ENCODE measurements at places on chromosomes 12 and 14.

DNA sequence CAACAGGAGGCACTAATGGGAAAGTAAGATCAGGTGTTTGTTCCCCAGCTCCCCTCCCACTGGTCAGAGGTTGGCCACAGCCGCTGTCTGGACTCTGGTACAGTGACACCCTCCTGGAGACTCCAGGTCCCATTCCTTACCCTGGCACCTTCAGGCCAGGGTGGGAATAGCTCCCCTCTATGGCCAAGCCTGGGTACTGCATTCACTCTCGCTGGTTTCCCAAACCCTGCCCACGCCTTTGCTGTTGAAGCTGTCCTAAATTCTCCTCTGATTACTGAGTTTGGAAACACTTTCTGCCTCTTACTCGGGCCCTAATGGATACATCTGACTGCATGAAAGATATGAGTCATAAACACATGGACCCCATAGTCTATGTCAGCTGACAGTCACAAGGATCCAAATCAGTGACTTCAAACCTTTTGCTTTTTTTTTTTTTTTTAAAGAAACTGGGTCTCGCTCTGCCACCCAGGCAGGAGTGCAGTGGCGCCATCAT is 17.9 kb downstream of the HRK start:
- DNase-seq = no peak

DNA sequence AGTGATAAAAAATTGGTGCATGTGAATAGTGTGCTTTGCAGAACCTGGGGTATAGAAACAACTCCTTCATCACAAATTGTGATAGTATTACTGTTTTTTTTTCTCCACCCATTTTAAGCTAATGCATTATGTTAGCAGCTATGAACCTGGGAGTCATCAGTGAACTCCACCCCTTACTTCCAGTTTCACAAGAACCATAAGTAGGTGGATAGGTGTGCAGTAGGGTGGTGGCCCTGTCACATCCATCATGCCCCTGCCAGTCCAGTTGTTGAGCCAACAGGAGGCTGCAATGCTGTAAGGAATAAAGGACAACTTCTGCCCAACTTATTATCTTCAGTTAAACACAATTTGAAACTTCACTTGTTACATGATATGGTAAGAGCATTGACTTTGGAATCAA is 85.7 kb downstream of the ABCD2 start:
- DNase-seq = no peak

DNA sequence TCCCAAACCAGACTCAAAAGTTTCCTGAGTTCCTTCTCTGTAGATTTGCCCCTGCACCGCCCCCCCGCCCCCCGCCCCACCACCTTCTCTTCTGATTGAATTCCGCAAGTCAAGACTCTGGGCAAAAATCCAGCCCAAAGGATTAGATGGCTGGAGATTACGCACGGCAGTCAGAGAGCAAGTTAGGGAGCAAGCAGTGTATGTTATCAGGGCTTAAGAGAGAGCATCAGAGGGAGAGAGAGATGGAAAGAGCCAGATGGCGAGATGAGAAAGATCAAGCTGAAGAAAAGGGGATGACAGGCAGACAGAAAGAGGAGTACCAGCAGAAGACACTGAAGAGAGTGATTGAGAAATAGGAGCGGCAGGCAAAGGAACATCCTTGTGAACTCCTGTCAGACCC is 13.9 kb upstream of the ANKRD33 start:
- no peak for DNase-seq

DNA sequence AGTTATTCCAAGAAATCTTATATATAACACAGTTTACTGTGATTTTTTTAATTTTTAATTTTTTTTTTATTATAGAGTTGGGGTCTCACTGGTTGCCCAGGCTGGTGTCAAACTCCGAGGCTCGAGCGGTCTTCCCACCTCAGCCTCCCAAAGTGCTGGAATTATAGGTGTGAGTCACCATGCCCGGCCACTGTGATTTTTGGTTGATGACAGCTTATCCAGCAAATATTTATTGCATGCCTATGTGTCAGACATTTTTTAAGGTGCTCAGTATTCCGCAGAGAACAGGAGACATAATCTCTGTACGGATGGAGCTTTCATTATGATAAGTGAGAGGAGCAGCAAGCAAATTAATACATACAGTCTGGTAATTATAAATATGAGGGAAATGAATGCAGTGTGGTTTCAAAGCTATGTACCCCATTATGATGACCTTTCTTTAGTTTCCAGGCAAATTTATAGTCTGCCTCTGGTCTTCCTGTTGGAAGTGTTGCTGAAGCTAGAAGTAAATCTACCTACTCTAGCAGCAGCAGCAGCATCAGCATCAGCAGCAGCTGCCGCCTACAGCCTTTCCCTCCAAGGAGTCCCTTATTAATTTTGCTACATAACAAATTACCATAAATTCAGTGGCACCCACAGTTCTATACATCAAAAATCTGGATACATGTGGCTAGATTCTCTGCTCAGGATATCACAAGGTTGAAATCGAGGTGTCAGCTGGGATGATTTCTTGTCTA is 32.3 kb downstream of the FRS2 start:
- no peak for DNase-seq

DNA sequence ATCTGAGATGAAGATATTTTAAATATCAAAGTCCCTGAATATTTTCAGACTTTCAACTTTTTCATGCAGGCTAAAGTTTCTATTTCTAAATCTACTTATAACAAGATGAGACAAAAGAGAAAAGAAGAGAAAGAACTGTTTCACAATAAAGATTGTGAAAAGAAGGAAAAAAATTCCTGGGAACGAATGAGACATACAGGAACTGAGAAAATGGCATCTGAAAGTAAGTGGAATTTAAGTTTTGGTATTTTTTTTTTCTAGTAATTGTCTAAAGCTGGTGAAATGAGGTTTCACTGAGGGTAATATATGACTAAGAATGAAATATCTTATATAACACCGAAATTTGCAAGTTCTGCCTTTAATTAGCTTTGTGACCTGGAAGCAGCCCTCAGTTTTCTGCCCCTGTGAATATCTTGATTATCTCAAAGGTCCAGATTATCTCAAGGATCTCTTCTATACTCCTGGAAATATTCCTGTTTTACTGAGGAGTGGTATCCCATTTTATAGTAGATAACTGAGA is 55.7 kb upstream of the PRPF39 start:
- no peak for DNase-seq

Data from stimulated activated CD4-positive, alpha-beta T cell treated with anti-CD3 and anti-CD28 coated beads, TNF-alpha, amount 100 ng/mL, for 1 hour (primary cell).